ENCODE measurements at places on chromosomes 6 and 20.

- DNase-seq, result no peak
These were observed 90.5 kb upstream of the PRSS16 start for GRCh38 chr6:27156874-27157458.

- no peak for DNase-seq
These were observed 117.4 kb upstream of the FRMD1 start for GRCh38 chr6:168196385-168196860.

DNA sequence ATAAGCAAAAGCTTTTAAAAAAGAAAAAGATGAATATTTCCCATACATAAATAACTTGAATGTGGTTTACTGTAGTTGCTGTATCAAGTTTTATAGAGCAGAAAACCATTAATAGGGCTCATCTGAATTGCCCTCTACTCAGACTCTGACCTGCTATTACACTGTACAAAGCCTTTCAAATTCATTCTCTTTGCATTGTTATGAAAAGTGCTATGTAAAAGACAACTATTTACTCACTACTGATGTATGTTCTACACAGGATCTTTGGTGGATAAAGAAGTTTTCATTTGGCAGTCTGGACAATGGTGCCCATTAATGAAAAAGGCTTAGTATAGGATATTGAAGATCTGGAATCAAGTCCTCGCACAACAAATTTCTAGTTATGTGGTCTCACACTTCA, 199.1 kb upstream of the RUNX2 start:
- no peak for DNase-seq

GRCh38 chr6:20921578-20921977, 387.3 kb downstream of the CDKAL1 start:
- DNase-seq, result no peak

DNA sequence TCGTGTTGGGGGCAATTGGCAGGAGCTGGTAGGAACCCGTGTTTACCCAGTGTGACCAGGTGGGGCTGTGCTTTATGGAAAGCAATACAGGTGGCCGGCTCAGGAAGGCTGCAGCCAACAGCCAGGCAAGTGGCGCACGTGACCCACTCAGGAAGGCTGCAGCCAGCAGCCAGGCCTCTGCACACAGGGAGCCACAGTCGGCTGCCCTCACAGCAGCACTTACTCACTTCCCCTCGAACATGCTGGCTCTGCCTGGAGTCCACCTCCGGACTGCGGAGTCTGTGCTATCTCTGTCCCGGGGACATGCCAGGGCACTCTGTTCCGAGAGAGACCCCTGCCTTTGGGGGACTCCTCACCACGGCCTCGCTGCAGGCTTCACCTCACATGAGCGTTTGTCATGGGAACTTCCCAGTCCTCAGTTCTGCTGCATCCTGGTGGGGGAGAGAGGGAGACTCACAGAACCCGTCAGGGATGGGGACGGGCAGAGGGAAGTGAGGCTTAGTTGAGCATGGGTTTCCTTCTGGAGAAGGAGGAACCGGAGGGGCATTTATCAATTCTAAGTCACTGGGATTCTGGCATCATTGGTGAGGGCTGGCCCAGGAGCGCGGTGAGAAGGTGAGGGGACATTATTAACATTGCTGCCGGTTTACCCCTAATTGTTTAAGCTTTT, 76.8 kb downstream of the TTLL2 start:
- DNase-seq, result no peak

GRCh38 chr6:53309059-53309900, 39.5 kb downstream of the ELOVL5 start:
- no peak for DNase-seq

GRCh38 chr6:10720265-10720959, 2.5 kb upstream of the TMEM14C start:
- DNase-seq, result no peak

- no peak for DNase-seq
These were observed 56.0 kb downstream of the OTOR start for GRCh38 chr20:16803965-16804792.

DNA sequence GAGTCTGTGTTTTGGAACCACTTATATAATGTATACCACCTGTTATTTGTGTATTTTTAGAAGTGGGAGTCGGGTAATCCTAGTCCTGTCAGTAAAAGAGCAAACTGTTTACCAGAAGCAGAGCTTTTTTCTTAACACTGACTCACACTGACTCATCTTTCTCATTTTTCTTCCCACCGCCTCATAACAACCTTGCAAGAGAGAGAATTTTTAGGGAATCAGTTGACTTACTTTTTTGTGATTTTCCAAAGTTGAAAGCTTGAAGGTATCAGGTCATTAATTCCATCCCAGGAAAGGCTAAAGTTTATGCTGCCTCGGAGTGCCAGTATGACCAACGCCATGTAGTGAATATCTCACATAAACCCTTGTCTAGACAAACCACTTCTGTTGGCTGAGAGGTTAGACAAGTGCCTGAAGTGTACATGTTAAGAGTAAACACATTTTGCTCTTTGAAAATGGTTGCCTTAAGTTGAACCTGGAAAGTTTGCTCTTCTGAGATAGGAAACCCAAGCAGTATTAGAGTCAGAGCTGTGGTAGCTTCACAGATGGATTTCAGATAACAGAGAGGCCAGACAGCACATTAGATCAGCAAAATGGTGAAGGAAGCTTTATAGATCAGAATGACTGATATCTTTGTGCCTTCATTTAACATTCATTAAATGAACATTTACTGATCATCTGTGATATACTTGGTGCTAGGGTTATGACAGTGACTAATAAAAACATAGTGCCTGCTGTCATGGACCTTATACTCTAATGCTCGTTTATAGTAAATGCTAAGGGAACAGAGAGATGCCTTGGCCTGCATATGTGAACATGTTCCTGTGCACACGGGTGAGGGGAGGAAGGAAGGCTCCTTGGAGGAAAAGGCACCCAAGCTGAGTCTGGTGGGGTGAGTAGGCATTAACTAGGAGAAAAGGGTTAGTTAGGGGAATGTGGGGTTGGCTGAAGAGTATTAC, 29.1 kb upstream of the PKIG start:
- no peak for DNase-seq

GRCh38 chr6:47237196-47237595, 72.5 kb downstream of the TNFRSF21 start:
- DNase-seq, result no peak

- peak; percentile 52 for DNase-seq
These were observed 144.5 kb downstream of the LPA start for GRCh38 chr6:160519603-160520042.

GRCh38 chr6:149608381-149608982, 40.0 kb downstream of the KATNA1 start:
- DNase-seq, result no peak

DNA sequence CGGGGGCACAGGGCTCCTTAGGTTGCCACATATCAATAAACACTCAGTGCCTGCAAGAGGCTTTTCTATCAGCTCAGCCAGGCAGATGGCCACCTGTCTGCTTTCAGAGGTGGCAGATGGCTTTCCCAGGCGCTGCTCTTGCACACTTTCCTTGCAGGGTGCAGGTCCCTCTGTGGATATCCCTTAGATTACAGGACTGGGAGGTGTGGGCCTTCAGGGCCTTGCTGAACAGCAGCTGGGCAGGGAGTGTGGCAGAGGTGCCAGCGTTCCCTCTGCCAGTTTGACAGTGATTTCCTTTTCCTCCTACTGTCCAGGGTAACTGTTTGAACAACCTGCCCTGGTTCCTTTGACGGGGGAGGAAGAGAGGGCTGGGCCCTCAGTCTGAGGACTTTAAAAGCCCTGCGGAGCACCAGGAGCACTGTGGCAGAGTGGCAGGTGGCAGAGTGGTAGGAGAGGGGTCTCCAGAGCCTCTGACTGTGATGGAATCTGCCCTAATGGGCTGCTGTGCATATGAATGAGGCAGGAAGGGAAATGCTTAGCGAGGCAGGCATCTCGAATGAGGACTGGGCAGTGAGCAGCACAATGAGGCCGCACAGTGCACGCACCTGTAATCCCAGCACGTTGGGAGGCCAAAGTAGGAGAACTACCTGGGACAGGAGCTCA, 34.2 kb downstream of the ABHD12 start:
- DNase-seq, result no peak

- DNase-seq, result no peak
These were observed 69.2 kb upstream of the E2F3 start for GRCh38 chr6:20332441-20333006.

GRCh38 chr20:47660983-47661700, 124.1 kb downstream of the SULF2 start:
- DNase-seq, result no peak

GRCh38 chr20:63244468-63244867, 8.8 kb downstream of the BIRC7 start:
- DNase-seq, result no peak

DNA sequence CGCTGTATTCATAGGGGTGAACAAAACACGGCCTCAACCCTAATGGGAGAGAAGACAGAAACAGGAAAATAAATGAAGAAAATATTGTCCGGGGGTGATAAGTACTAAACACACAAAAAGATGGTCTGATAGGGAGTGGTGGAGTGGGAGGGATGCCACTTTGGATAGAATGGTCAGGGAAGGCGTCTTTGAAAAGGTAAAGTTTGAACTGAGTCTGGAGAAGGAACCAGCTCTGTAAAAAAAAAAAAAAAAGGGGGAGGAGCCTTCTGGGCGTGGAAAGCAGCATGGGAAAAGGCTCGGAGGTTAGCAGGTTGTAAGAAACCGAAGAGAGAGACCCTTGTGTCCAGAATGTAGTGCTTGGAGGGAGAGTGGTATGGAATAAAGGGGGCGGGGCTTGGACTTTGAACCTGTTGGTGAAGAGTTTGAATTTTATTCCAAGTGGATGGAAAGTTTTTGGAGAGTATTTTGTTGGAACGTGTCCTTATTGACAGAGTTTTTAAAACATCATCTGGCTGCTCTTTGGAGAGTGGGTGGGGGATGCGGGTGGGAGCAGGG, 1.8 kb downstream of the CHMP4B start:
- DNase-seq, result no peak

- no peak for DNase-seq
These were observed 515.4 kb upstream of the PTCHD4 start for GRCh38 chr6:48626421-48626820.

- no peak for DNase-seq
These were observed 17.6 kb upstream of the SLC22A3 start for GRCh38 chr6:160330619-160331018.

GRCh38 chr6:4751823-4752464, 24.3 kb upstream of the CDYL start:
- no peak for DNase-seq

All from stimulated activated CD4-positive, alpha-beta T cell treated with anti-CD3 and anti-CD28 coated beads, TNF-alpha, amount 100 ng/mL, for 1 hour (primary cell).